ENCODE measurements at places on chromosomes 1 and 21.
A peak's percentile ranks its signal among the peaks of the same experiment; 100 is the strongest.

DNA sequence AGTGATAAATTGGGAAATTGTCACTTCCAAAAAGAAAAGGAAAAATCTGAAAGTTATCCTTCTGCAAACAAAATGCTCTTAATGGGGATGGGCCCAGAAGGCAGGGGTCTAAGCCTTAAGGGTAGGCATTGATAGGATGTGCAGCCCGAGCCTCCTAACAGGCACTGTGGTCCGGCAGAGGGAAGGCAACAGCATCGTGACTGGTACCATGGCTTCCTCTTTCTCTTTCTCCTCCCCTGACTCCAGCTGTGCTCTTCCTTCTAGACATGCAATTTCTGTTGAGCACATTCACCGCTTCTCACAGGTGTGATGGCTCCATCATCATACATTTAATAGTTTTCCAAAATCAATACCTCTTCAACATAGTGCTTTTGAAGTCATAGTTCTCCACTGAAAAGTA, 91.5 kb downstream of the SELENOF start:
- DNase-seq, result no peak

GRCh38 chr1:14128096-14128495, 428.1 kb downstream of the PRDM2 start:
- DNase-seq, result no peak

DNA sequence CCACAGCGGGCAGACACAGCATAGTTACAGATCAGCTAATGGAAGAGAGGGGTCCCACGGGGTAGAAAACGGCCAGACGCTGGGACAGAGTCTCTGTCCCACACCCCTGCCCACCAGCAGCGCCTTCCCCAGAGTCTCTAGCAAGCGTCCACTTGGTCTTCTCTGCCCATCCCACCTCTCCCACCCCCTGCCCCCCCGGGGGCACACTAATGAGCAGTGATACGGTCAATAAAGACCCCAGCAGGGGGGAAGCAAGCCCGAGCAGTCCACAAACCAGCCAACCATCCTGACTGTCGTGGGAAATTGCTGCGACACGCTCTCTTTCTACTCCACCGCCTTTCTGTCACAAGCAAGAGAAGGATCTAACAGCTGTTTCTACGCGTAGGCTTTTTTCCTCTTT, 374.7 kb downstream of the NPHP4 start:
- no peak for DNase-seq

DNA sequence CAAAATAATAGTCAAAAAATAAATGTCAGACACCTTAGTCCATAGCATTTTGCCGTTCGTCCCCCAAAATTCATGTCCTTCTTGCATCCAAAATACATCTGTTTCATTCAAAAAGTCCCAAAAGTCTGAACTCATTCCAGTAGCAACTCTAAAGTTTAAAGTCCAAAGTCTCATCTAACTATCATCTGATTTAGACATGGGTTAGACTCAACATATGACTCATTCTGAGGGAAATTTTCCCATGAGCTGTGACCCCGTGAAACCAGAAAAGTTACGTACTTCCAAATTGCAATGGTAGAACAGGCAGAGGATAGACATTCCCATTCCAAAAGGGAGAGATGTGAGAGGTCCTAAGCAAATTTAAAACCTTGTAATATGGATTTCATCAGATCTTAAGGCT, 48.6 kb upstream of the CACHD1 start:
- DNase-seq, result no peak

DNA sequence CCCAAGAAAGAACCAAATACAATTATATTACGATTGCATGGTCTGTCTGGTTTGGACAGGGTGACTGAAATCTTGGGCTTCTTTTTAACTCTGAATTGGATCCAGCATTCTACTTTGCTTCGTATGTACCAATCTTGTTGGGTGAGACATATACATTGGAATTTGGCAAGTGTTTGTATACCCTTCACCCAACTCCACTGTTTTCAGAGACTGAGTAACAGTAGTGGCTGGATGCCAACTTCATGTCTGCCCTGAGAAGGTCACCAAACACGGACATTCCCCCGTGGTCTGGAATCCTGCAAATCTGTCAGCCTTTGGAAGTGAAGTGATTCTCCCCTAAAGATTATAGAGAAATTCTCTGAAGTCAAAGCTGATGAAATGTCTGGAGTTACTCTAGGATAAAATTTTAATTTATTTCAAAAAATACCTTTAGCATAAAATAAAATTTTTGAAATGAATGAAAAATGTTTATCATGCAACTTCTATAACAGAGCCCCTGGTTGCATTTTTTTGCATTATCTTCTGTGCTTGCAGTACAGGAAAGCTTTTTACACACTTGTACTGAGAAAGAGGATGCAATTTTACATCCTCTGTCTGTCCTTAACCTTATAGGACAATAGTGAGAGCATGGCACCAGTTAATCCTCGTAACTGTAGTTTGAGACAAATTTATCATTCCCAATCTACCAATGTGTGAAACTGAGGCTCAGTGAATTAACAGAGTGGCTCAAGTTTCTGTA, 201.8 kb downstream of the DISC1 start:
- DNase-seq, result peak; percentile 96

DNA sequence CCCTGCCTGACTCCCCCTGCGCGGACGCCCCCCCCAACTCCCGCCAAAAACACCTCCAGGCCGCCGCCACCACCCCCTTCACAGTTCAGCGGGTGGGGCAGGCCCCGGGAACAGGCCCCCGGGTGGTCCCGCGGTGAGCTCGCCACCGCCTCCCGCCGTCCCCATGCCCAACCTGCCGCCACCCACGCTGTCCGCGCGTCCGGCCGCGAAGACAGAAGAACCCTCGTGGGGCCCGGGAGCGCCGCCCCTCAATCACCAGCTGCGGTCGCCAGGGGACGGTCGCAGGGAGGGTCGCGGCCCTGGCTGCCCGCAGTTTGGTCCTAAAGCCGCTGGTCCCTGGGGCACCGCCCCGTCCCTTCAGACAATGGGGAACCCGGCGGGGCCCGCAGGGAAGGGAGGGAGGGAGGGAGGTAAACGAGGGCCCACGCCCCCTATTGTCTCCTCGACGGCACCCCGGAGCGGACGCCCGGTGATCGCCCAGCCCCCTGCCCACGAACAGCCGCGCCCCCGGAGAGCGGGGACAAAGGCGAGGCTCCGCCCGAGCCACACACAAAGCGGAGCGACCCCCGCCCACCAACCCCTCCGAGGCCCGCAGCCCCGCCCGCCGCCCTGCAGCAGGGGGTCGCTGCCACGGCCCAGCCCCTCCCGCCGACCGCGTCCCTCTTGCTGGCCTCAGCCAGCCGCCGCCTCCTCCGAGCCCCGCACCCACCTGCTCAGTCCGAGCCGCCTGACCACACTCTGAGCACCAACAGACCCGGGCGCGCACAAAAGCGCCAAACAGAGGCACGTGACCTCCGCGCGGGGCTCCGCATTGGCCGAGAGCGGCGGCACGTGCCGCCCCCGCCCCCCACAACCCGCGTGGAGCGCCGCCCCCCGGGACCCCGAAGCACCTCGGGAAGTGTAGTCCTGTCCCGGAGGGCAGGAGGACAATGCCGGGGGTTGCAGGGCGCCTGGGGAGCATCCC, at the start of gene STMN1:
TSS of gene STMN1 (minus strand) at position 740 of the 964 bp plus-strand sequence. CDS start 1,743 bp downstream, outside the sequence.
- DNase-seq, result peak; percentile 90

GRCh38 chr21:44399151-44399954, 45.9 kb downstream of the TRPM2 start:
- no peak for DNase-seq

DNA sequence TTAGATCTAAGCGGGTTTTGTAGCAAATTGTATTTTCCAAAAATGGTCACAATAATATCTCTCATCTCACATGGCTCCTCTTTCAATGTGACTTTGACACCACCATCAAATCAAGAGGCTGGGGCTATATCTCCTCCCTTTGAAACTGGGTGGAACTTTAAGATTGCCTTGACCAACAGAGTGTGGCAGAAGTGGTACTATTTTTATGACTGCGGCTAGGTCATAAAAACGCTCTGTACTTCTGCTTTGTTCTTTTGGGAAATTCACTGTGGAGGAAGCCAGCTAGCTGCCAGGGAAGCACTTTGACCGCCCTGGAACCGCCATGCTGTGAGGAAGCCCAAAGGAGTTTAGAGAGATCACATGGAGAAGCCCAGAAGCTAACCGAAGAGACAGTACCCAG, 50.7 kb upstream of the ACOT11 start:
- DNase-seq, result no peak

GRCh38 chr1:33655496-33655895, 183.1 kb downstream of the ZSCAN20 start:
- DNase-seq, result no peak

DNA sequence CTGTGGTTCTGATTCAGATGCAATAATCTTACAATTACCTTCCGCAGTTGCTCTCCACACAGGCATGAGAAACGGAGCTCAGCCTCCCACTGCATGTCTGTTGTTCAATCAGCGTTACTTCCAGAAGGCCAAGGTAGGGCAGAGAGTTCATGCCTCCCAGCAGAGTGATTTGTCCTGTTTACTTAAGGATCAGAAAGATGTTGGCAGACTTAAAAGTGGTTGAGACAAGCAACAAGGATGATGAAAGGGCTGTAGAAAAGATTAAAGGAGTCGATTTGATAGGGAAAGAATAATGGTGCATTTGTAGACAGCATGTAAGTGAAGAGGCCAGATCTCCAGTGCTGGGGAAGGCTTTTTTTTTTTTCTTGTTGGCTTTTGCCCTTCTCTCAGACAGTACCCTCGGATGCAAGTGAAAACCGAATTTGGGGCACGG, 26.6 kb downstream of the ARMH1 start:
- DNase-seq, result no peak

GRCh38 chr1:110229348-110230001, 19.4 kb downstream of the KCNC4 start:
- no peak for DNase-seq

GRCh38 chr21:41589131-41589530, 81.2 kb upstream of the TMPRSS2 start:
- DNase-seq, result no peak

DNA sequence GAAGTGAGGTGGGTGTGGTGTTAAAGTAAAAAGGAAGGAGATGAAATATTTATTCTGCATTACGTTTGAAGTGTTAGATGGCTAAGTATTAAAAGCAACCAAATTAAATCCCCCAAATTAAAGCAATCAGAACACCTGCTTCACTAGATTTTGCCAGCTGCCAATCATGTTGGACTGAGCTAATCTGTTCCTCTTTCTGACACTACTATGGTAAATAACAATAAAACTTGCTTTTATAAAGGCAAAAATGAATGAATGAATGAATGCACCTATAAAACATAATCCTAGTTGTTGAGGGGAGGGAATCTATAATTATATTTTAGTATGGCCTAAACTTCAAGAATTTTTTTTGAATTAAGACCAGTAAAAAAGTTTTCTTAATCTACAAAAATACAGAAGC, 51.0 kb downstream of the RAB3GAP2 start:
- no peak for DNase-seq

- peak; percentile 27 for DNase-seq
Measured at GRCh38 chr1:96978444-96978843, 256.9 kb downstream of the PTBP2 start.
